ENCODE measurements at places on chromosomes 5 and 9.

DNA sequence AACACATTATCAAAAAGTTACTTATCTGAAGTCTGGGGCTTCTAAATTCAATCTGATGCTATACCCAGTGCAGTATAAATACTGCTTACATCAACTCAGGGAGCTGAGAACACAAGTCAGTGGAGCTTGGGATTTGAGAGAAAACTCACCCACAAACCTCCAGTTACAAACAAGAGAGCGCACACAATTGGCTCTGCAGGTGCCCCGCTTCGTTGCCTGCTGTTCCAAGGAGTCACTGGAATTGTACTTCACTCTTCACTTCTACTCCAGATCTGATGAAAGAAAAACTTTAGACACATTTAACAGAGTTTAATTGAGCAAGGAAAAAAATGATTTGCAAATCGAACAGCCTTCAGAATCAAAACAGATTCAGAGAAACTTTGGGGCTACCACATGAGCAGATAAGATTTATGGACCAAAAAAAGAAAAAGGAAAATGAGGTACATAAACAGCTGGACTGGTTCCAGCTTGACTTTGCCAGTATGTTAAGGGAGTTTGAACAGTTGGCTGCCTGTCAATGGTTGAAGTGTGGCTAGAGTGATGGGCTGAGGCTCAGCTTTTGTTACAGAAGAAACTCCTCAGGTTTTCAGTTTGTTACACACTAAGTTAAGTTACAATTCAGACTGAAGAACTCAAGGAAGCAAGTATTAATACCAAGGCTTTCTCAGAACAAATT is 156.6 kb downstream of the AOPEP start:
- DNase-seq = no peak

DNA sequence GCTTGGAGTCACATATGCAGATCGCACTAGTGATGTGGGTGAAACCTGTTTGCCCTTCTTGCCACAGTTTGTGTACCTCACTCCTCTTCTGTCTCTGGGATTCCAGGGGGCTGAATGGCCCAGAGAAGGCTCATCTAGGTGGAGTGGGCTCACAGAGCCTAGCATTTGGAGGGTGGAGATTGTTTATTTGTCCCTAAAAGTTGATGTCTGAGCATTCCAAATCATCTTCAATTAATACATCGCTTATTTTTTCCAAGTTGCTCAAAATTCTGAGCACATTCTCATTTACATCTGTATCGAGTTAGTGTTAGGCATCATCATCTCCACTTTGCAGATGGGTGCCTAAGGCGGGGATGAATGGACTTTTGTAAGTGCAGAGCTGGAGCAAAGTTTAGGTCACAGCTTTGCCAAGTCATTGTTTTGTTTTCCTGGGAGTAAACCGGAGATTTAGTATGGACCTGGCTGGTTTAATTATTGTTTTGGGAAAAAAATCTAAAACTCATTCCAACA is 2.0 kb downstream of the ABL1 start:
- no peak for DNase-seq

GRCh38 chr5:88879724-88880123 is 3.3 kb downstream of the MEF2C start:
- DNase-seq = no peak

DNA sequence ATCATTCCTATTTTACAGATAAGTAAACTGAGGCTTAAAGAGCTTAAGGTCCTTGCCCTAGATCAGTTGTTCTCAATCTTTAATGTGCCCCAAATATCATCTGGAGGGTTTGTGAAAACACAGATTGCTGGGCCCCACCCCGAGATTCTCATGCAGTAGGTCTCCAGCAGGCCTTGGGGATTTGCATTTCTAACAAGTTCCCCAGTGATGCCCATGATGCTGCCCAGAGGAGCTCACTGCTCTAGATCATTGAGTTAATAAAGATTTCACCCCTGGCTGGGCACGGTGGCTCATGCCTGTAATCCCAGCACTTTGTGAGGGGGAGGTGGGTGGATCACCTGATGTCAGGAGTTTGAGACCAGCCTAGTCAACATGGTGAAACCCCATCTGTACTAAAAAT is 42.8 kb upstream of the RAD23B start:
- no peak for DNase-seq

GRCh38 chr9:104879555-104880309 is 48.2 kb downstream of the ABCA1 start:
- no peak for DNase-seq

DNA sequence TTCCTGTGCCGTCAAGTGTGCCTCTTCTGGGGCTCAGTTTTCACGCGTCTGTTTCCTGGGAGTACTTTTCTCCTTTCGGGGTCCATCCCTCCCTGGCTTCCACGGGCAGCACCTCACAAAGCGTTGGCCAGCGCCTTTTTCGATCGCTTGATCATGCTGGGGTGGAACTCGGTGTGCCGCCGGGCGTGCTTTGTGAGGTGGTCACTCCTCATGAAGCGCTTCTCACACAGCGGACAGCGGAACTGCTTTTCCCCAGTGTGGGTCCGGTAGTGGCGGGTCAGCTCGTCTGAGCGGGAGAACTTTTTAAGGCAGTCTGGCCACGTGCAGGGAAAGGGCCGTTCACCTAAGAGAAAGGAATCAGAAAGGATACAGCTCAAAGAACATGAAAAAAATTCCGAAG is 26.8 kb downstream of the KLF9 start:
- no peak for DNase-seq

DNA sequence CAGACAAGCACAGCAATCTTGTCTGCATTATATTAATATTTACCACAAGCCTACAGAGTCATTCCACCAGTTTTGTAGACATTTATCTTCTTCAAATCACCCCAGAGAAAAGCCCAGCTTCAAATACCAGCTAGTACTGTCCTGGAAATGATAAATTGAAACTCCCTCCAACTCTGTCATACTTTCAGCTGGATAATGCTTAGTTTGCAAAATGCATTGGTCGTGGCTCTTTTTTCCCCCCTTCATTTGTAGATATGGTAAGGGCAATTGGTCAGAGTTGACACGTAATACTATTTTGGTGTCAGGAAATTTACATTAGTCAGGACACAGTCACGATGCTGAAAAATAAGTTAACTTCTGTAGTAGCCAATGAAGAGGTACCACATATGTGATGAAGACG is 21.2 kb downstream of the HMHB1 start:
- no peak for DNase-seq

DNA sequence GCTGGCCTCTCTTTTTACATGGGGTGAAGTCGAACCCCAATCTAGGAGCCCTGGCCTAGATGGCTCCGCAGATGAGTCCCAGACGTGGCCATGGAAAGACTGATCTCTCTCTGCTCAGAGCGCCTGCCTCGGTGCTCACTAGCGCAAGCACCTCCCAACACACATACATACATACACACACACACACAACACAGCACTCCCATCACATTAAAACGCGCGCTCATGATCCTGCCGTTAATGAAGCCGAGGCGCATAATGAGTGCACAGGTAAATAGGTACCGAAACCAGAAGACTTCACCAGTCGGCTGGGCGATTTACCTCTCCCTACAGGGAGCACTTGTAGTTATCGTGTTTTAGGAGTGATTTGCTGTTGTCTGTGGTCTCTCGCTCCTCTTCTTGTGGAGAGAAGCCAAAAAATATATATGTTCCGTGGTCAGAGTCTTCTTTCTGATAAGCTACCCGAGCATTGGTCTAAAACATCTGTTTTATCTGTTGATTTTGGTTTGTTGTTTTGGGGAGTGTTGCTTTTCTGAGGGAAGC is 207.7 kb downstream of the MEF2C start:
- DNase-seq = no peak

- DNase-seq = no peak
Measured at GRCh38 chr9:126681336-126681735, 67.6 kb downstream of the LMX1B start.

- no peak for DNase-seq
Measured at GRCh38 chr5:159682623-159683022, 233.7 kb upstream of the ADRA1B start.

GRCh38 chr9:32200896-32201295 is 183.5 kb upstream of the ACO1 start:
- DNase-seq = no peak

DNA sequence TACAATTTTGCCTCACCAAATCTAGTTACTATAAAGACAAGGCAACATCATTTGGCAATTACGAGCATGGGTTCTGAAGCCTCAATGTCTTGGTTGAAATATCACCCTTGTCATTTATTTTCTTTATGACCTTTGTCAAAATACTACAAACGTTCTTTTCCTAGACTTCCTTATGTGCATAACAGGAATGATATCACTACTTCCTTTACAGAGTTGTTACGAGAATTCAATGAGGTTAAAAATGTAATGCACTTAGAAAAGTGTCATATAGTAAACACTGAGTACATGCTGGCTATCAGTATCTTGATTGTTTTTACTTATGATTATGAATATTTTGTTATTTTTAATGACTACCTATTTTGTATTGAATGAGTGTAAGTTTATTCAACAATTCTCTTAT is 640.9 kb upstream of the CCNG1 start:
- no peak for DNase-seq

DNA sequence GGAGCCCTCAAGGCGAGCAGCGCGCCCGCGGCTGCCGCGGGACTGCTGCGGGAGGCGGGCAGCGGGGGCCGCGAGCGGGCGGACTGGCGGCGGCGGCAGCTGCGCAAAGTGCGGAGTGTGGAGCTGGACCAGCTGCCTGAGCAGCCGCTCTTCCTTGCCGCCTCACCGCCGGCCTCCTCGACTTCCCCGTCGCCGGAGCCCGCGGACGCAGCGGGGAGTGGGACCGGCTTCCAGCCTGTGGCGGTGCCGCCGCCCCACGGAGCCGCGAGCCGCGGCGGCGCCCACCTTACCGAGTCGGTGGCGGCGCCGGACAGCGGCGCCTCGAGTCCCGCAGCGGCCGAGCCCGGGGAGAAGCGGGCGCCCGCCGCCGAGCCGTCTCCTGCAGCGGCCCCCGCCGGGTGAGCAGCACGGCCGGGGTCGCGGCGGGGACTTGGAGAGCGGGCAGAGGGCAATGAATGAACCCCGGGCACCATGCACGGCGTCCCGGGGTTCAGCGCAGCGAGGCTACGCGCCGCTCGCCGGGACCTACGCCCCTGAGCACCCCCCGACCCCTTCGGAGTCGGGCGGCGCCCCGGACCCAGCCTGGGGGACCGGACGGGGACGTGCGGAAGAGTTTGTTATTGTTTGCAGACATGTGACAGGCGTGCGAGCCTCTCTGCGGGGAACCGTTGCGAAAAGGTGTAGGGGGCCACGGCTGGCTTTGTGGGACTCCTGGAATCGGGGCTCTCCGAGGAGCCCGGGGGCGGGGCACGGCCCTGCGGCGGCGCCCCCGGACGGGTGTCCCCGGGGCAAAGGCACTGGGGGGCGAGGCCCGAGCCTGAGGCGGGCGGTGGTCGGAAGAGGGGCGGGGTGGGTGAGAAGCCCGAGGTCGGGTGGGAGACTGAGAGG is 553 bp downstream of the MAP3K1 start:
- DNase-seq = peak; percentile 48

- DNase-seq = peak; percentile 83
Measured at GRCh38 chr5:87340716-87341115, 72.0 kb downstream of the CCNH start.

DNA sequence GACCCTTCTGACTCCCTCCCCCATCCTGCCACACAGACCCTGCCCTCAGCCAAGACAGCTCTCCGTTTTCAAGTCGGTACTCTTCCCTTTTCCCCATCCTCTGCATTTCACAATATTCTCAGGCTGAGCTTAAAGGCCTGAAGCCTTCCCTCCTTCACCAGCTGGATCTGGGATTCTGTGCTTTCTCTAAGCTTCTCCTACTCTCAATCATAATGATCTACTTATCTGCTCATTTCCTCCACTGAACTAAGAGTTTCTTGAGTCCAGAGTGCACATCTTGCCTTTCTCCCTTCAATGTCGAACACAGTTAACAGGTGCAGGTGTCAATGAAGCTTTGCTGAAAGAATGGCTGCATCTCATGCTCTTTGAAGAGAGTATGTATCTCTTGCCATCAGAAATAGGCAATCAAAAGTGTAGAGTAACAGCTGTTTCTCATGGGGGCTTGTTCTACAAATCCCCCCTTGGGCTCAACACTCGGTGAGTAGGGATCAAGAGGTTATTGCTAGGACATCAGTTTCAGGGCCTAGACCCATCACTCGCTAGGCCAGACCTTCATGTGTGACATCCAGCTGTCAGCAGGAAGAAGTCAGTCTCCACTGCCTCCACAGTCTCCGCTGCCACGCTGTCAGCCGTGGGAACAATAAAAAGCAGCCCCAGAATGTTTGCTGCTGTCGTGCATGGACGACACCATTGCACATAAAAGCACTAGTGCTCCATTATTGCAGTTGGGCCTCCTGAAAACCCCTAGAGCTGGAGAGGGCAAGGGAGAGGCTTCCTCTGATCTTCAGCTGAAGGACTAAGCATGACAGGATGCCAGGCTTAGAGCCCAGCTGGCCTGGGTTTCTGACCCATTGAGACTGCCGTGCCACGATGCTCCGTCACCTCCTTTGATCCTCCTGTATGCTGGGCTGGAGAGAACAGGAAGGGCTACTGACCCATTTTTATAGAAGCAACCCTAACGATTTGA is 23.7 kb downstream of the TRAF1 start:
- no peak for DNase-seq

DNA sequence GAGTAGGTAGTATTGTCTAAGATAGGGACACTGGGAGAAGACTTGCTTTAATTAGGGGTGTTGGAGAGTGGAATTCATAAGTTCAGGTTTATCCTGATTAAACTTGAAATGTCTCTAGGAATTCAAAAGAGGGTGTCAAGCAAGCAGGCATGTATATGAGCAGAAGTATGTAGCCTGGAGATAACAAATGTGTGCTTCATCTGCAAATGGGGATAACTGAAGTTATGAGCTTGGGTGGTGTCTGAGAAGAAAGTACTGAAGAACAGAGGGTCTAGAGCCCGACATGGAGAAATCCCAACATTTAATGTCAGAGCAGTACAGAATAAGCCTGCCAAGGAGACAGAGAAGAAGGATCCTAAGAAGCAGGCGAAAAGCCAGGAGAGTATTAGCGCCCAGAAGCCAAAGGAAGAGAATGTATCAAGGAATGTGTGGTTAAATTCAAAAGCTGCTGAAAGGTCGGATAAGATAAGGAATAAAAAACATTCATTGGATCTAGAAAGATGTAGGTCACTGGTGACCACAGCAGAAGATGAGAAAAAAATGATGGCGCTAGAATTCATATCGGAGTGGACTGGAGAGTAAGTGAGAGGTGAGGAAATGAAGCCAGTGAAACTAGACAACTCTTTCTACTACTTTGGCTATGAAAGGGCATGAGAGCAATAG is 401.5 kb upstream of the PIK3R1 start:
- no peak for DNase-seq

- DNase-seq = no peak
Measured at GRCh38 chr5:57598097-57598496, 115.5 kb upstream of the ACTBL2 start.

- peak; percentile 44 for DNase-seq
Measured at GRCh38 chr9:95004411-95005277, 278.1 kb downstream of the AOPEP start.

DNA sequence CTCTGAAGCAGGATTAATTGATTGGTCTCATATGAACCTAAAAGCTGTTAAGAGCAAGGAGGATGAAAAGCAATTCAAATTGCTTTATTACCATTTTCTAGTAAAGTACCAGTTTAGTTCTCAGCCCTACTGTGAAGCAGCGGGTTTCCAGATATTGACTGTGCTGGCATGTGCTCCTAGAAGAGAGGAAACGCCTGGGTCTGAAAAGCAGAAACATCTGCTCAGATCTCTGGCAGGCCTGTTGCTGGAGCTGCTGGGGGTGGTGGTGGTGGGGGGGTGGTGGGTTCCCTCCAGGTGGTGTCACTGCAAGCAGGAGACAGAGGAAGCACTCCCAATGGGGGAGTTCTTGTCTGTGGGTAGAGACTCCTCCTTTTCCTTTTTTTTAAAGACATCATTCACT is 105.5 kb upstream of the ZNF462 start:
- no peak for DNase-seq
